ENCODE measurements at places on chromosomes 5 and 9.

DNA sequence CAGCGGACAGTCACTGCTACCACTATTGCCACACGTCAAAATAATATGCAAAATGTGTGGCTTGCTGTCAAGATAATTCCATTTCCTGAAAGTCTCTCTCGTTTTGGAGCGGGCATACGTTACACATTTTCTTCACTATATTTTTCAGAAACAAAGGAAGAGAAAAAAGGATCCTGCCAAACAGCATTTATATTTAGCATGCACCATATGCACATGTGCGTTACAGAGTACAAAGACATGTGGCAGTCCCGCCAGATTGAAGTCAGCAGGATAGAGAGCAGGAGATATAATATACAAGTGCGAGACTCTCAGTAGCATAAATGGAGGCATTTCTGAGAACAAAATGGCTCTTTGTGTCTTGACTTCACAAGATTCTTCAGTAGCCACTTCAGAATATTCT is 221.6 kb upstream of the KIF2A start:
- DNase-seq: no peak

- no peak for DNase-seq
Measured at GRCh38 chr5:77568082-77568481, 70.4 kb downstream of the OTP start.

- DNase-seq: peak; percentile 86
Measured at GRCh38 chr9:134025606-134026541, 593 bp downstream of the BRD3OS start.

GRCh38 chr9:128409978-128410377 is 10.7 kb upstream of the CERCAM start:
- no peak for DNase-seq

DNA sequence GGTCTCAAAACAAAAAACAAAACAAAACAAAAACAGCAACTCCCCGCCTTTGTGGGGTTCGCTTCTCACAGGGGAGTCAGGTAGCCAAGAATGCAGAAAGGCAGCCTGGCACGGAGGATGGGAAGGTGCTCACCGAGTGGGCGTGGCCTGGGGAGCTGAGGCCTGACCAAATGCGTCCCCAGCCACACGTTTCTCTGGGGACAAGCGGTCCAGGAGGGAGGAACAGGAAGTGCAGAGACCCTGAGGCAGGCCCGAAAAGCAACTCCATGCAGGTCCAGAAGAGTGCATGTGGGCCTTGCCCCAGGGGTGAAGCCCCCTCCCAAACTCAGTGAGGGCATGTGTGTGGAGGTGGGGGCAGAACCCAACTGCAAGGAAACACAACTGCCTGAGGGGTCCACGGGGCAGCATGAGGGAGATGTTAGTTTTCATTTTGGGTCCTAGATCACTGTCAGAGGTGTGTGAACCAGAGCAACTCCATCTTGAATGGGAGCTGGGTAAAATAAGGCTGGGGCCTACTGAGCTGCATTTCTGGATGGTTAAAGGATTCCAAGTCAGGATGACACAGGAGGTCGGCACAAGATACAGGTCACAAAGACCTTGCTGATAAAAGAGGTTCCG is 2.6 kb upstream of the UAP1L1 start:
- no peak for DNase-seq

DNA sequence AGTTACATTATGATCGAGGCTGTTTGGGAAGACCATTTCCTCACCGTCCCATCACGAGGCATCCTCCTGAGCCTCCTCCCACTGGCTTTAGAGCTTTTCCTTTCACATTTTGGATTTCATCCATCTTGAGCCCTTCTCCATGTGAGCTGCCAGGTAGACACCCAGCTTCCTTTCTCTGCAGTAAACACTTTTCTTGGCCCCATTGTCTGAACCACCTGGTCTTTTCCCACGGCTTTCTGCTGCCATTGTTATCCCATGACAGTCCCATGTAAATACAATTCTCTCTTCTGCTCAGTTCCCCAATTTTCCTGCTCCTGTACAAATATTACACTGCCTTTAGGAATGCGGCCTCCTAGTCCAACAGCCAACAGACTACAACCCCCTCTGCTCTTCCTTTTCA is 24.1 kb downstream of the UBE2QL1 start:
- no peak for DNase-seq

DNA sequence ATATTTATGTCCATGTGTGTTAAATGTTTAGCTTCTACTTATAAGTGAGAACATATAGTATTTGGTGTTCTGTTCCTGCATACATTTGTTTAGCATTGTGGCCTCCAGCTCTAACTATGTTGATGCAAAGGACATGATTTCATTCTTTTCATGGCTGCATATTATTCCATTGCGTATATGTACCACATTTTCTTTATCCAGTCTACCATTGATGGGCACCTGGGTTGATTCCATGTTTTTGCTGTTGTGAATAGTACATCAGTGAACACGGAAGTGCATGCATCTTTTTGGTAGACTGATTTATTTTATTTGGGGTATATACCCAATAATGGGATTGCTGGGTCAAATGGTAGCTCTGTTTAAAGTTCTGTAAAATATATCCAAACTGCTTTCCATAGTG is 359.0 kb downstream of the SLCO4C1 start:
- DNase-seq: no peak

DNA sequence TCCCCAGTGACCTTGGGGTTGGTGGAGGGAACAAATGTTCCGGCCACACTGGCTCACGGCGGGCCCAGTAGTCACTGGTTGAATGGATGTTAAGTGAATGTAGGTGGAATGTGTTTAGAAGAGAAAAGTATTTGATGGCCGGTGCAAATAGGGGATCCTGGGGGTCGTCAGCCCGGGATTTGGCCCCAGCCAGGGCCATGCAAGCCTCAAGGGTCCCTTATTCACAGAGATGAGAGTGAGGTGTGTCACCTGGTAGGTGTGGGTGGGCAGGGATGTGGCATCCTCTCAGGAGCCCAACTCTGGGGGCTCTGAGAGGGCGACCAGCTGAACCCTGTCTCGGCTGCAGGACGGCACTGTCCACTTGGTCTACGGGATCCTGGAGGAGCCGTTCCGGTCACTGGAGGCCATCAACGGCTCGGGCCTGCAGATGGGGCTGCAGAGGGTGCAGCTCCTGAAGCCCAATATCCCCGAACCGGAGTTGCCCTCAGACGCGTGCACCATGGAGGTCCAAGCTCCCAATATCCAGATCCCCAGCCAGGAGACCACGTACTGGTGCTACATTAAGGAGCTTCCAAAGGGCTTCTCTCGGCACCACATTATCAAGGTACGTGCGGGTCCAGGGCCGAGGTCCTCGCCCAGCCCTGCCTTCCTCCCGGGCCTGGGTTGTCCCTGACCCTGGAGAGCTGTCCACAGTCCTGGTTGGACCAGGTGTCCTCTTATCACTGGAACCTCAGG is 5.9 kb downstream of the DBH start:
- no peak for DNase-seq

- DNase-seq: no peak
Measured at GRCh38 chr5:76805821-76806505, 12.9 kb upstream of the F2RL1 start.

- no peak for DNase-seq
Measured at GRCh38 chr5:126108470-126108869, 314.7 kb upstream of the GRAMD2B start.

- no peak for DNase-seq
Measured at GRCh38 chr9:36118706-36119105, 17.8 kb upstream of the GLIPR2 start.

- DNase-seq: no peak
Measured at GRCh38 chr5:119453040-119453373, 710 bp downstream of the HSD17B4 start.

DNA sequence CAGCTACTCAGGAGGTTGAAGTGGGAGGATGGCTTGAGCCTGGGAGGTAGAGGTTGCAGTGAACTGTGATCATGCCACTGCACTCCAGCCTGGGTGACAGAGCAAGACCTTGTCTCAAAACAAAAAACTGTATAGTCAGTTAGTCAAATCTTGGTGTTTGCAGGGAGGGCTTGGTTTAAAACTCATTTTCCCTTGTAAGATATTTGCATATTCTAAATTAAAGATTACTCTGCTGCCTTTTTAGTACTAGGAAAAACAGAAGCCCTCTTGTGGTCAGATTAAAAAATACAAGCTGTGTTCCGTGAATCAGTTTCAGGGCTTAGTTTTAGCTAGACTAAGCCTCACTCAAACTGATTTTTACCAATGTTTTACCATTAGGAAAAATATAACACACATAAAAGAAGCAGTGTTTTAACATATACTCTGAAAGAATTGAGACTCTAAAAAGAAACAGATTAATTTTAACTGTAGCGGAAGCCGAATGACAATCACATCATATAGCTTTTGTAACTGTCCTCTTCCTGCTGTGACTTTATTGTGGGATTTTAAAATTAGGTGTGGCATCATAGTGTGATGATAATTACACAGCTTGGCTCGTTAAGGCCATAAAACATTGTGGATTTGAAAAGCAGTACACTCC is 84.9 kb upstream of the BASP1 start:
- no peak for DNase-seq

DNA sequence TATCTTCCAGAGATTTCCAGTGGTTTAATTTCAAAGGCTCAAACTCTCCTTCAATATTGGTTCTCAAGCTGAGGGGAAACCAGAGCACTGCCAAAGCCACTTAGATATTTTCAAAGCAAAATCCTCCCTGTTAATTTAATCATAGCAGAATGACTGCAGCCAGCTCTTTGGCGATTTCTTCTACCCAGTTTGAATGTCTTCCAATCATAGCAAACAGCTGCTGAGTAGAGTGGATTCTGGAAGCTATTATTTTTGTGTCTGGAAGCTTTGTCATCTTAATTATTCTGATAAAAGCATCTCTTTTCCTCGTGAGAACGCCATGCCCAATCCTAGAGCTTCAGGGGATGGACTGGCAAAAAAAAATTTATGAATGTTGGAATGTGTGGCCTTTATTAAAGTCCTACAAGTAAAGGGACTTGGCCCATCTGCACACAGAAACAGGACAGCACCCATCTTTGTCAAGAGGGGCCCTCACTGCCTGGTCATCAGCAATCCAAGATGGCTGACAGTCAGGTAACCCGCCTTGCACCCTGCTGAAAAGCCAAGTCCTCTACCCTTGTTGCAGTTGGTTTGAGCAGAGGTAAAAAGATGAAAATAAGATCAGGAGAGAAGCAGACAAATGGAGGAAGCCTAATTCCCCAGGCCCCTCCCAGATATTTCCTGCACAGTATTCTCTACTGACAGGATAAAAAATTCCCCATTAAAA is 125.1 kb downstream of the SUSD1 start:
- DNase-seq: no peak

DNA sequence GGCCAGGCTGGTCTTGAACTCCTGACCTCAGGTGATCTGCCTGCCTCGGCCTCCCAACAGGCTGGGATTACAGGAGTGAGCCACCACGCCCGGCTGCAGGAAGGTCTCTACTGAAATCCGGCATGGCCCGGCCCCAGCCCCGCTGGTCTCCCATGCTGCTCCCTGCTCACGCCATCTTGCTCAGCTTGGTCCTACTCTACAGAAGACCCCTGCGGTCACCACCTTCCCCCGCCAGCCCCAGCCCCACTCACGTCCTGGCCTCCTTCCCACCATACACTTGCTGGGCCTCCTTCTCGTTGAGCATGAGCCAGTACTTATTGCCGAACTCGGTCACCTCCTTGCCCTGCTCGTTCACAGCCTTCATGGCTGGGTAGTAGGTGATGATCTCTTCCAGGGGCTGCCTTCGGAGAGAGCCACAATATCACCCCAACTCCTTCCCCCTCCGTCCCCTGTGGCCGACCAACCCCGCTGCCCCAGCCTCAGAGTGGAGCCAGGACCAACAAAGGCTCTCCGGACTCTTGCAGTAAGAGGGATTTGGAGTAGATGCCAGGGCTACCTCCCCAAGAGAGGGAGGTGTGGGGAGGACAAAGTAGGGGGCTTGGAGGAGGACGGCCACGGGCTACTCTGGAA is 4.0 kb downstream of the PTGES2 start:
- DNase-seq: no peak

- no peak for DNase-seq
Measured at GRCh38 chr5:157481265-157481664, 21.3 kb downstream of the NIPAL4 start.

- DNase-seq: peak; percentile 81
Measured at GRCh38 chr9:34375901-34376595, 650 bp downstream of the MYORG start.

DNA sequence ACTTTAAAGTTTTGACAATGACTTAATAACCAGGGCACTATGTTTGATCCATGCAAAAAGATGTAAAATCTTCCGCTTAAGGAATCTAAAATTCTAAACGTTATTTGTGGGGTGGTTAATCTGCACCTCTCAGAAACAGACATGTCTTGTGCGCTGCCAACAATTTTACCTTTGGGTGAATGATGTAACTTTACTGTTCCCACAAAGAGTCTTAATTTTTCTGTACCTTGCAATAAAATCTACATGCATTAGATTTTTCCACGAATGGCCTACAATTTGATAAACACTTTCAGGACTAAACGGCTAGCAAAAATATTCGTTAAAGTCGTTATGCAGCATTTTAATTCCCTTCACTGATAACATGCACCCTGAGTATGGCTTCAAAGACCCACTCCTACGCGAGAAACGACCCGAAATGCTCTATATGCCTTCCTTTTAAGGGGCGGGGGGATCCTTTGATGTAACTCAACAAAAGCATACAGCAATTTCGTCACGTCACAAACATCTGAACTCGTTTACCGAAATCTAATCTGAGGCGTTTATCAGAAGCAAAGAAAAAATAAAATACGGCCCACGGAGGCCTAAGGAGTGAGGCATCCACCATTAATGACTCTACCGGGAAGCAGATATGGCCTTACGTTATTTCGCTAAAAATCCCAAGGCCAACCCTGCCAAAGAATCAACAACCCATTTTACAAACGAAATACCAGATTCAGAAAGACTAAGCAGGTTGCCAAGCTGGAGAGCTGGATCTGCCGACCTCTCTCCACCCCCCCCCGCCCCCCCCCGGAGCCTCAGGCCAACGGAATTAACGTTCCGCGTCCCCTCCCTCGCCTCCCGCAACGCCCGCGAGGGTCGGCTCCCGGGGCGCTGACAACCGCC is 621 bp downstream of the AK6 start:
- DNase-seq: peak; percentile 71
